ENCODE measurements at places on chromosomes 5 and 9. TPM values are rescaled to one million over a fixed set of nuclear protein-coding genes. Genes with fewer than 3 reads are reported as not detected.
A peak's percentile ranks its signal among the peaks of the same experiment; 100 is the strongest.

- H3K36me3 ChIP-seq, result no peaks in the 10 kb centered on the region
- DNase-seq, result no peak
- no peak overlapping the region for H3K27ac ChIP-seq
- no peaks in the 10 kb centered on the region for H3K27me3 ChIP-seq
- H3K4me3 ChIP-seq, result no peak overlapping the region
Measured at GRCh38 chr5:154174091-154174490, 16.4 kb upstream of the GALNT10 start.

GRCh38 chr5:155872629-155873220, 454.2 kb upstream of the SGCD start:
- no peaks in the 10 kb centered on the region for H3K27me3 ChIP-seq
- H3K36me3 ChIP-seq, result no peaks in the 10 kb centered on the region
- H3K4me1 ChIP-seq, result no peaks in the 10 kb centered on the region

DNA sequence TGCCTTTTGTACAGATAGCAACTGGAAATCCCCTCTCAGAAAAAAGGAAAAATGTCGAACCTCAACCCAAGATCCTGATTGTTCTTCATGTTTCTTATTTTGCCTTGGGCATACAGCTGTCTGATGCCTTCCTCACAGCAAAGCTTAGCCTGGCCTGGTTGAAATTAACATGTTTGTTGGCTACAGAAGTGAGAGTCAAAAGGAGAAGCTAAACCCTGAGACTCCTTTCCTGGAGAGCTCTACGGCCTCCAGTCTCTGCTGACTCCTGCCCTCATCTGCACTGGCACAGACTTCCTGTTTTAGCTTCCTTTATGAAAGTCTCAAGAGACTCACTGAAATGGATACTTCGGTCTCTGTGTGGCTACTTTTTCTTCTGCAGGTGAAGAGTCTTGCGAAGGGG, 186.7 kb downstream of the PARP8 start:
- H3K27ac ChIP-seq, result no peak overlapping the region
- H3K4me3 ChIP-seq, result no peak overlapping the region
- peaks cover 15% of the 10 kb centered on the region for H3K4me1 ChIP-seq
- no peaks in the 10 kb centered on the region for H3K27me3 ChIP-seq
- DNase-seq, result peak; percentile 16

DNA sequence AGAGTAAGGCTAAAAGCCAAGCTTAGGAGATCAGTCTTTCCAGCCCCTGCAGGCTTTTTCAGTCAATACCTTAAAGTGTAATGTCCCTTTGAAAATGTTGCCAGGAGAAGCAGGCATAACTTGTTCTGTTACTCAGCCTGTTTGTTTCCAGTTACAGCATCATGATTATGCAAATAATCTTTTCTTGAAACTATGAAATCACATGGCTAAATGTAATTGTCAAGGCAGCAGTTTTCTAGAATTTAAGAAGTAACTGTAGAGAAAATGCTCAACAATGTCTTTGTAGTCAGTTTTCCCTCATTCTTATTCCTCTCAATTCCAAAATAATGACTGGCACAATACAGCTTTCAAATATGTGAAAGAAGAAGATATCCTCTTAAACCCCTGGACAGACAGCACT, 1.9 kb upstream of the GPR107 start:
- peaks cover 6% of the 10 kb centered on the region for H3K4me1 ChIP-seq
- H3K4me3 ChIP-seq, result no peak overlapping the region
- no peak overlapping the region for H3K27ac ChIP-seq
- no peaks in the 10 kb centered on the region for H3K27me3 ChIP-seq
- no peaks in the 10 kb centered on the region for H3K36me3 ChIP-seq
- no peak for DNase-seq

DNA sequence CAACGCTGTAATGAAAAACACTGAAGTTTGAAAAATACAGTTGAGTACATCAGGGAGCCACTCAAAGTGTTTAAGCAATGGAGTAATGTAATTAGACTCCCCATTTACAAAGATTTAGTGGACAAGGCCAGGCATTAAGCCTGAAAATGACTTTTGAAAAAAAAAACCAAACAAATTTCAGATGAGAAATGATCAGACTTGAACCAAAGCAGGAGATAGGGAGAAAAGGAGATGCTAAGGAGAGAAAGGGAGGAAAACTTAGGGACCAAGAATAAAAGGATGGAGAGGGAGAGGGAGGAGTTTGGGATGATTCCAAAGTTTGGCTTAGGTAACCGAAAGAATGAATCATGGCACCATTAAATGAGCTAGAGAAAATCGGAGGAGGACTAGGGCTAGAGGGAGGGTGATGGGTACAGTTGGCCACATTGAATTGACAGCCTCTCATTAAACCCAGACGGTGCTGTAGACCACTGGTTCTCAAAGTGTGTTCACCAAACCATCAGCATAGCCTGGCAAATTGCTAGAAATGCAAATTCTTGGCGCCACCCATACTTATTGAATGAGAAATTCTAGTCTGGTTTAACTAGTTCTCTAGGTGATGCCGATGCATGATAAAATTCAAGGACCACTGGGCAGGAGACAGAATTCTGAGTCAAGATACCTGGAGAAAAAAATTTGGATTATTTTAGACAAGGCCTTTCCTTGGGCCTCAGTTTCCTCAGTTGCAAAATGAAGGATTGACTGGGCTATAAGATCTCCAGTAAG, 6.2 kb upstream of the CPEB4 start:
- H3K4me1 ChIP-seq, result peaks cover 45% of the 10 kb centered on the region
- no peak overlapping the region for H3K27ac ChIP-seq
- DNase-seq, result no peak
- no peaks in the 10 kb centered on the region for H3K36me3 ChIP-seq

- no peak overlapping the region for H3K4me3 ChIP-seq
- no peak overlapping the region for H3K27ac ChIP-seq
Measured at GRCh38 chr9:76438841-76439588, 20.0 kb upstream of the GCNT1 start.

GRCh38 chr5:6868171-6868570, 154.9 kb downstream of the TENT4A start:
- DNase-seq, result no peak
- no peaks in the 10 kb centered on the region for H3K4me1 ChIP-seq
- no peaks in the 10 kb centered on the region for H3K27me3 ChIP-seq
- no peak overlapping the region for H3K4me3 ChIP-seq
- H3K36me3 ChIP-seq, result no peaks in the 10 kb centered on the region

DNA sequence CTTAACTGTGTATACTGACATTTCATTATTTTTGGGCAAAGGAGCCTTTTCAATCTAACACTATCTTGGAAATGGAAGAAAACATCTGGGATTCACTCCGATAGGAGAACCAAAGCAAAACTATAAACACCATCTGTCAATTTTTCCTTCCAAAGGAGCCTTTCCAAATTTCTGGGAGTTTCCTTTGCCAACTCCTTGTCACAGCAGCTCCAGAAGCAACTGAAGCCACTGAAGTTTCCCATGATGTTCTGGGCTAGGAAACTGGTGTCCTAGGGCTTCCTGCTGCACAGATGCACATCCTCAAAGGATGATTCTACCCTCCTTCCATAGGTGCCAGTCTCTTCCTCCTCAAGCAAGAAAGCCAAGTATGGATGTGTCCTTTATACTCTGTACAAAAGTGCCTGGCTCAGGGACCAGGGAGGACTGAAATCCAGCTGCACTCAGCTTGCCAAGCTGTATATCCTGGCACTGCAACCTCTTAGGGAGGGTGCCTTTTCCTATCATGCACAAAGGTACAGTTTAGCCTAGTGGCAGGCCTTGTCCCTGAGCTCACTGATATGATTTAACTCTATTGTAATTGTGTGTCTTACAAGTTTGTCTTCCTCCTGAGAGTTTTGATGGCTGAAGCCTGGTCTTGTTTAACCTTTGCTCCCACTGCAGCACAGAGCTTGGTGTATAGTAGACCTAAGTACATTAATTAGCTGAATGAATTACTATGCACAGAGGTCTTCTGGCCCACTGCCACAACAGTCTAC, 8.4 kb upstream of the UBAP1 start:
- no peak for DNase-seq
- peak overlapping the region; percentile 40 for H3K27ac ChIP-seq
- H3K27me3 ChIP-seq, result no peaks in the 10 kb centered on the region
- H3K4me1 ChIP-seq, result peaks cover 21% of the 10 kb centered on the region

DNA sequence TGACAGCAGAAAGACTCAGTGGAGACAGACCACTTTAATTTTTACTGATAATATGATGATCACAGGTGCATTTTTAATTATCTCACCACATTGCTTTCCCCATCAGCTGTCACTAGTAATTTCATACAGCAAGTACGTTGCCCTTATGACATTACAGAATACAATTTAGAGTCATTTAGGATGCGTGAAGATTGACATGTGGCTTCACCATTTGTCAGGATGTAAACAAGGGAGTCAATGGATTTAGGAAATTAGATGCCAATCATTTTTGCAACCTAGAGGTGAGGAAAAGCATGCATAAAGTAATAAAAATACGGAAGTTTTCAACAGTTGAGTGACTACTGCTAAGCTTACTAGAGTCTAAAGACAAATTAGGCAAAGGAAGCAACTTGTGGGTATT, 1129.6 kb downstream of the PTPRD start:
- H3K27me3 ChIP-seq, result no peaks in the 10 kb centered on the region
- H3K36me3 ChIP-seq, result no peaks in the 10 kb centered on the region
- no peak overlapping the region for H3K4me3 ChIP-seq

- H3K27me3 ChIP-seq, result no peaks in the 10 kb centered on the region
- no peaks in the 10 kb centered on the region for H3K4me1 ChIP-seq
- no peak overlapping the region for H3K4me3 ChIP-seq
- no peaks in the 10 kb centered on the region for H3K36me3 ChIP-seq
Measured at GRCh38 chr9:35940458-35941407, 17.2 kb downstream of the OR2S2 start.

DNA sequence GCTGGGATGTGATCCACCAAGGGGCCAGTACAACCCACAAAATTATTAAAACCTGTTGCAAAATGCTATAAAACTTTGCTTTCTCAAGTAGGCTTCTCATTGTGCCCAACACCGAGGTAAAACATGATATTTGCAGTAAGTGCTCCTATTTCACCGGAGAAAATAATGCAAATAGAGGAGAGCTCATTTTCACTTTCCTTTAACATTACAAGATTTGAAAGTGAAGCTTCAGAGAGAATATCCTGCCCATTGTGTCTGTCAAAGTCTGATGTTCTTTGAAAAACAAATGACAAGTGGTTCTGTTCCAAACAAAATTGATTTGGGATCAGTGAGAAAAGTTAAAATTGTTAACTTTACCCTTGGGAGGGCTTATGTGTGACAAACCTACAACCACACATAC, 287.1 kb downstream of the KCNN2 start:
- no peak overlapping the region for H3K4me3 ChIP-seq
- H3K27ac ChIP-seq, result no peak overlapping the region
- H3K27me3 ChIP-seq, result no peaks in the 10 kb centered on the region
- no peaks in the 10 kb centered on the region for H3K36me3 ChIP-seq
- no peaks in the 10 kb centered on the region for H3K4me1 ChIP-seq

DNA sequence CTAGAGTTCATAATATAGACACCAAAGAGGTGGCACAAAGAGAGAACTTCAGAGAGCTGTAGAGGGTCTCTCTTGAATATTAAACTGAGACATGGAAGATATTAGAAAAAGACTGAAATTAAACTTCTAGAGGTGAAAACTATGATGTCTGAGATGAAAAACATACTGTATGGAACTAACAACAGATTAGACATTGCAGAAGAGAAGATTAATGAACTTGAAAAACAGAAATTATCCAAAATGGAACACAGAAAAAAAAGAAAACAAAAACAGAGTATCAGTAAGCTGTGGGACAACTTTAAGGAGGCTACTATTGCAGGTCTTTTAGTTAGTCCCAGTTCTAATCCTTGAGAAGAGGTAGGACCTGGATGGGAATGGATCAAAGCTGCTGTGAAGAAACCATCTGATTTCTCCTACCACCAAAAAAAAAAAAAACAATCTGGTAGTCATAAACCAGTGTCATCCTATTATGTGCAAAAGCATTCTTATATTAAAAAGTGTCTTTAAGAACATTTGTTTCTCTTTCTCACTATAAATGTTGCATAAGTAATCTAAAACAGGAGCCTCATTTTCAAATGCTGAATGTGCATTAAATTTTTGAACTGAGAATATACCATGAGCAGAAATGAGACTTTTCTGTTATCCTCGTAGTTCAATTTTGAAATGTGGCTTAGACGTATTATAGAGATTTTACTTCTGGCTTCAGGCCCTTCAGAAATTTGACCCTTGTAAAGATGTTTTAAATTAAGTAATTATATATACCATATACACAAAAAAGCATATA, 96.2 kb downstream of the ERMP1 start:
- no peak for DNase-seq
- no peak overlapping the region for H3K4me3 ChIP-seq
- no peaks in the 10 kb centered on the region for H3K27me3 ChIP-seq
- no peak overlapping the region for H3K27ac ChIP-seq
- H3K36me3 ChIP-seq, result peaks cover 9% of the 10 kb centered on the region

DNA sequence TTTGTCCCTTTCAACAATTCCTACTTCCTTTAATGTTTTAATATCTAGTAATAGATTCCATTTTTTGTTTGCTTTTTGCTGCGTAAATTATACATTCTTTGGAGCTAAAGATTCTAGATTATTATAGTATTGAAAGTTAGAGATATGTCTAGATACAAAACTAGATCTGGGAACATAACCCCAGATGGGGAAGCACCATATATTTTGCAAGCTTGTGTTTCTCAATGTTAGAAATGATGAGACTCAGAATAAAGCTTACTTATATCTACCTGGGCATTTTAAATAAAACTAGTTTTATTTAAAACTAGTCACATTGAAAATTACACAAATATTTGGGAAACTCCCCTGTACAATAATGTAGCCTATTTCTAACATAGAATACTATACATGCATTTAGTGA, 32.2 kb downstream of the TRIO start:
- H3K36me3 ChIP-seq, result no peaks in the 10 kb centered on the region
- peaks cover 68% of the 10 kb centered on the region for H3K4me1 ChIP-seq
- no peak overlapping the region for H3K4me3 ChIP-seq
- H3K27me3 ChIP-seq, result no peaks in the 10 kb centered on the region

LCP2 gene
- total RNA-seq, result 35.1 TPM

UBTD2 gene
- total RNA-seq, result 9.4 TPM

Data from heart right ventricle (tissue), 16 donors.